ENCODE measurements at places on chromosomes 2 and 18. TPM values are rescaled to one million over a fixed set of nuclear protein-coding genes. Genes with fewer than 3 reads are reported as not detected.

CDKL4 gene
- 3.7 TPM for total RNA-seq

KRTCAP3 gene
- total RNA-seq: not detected

IL1RL2 gene
- 0.92 TPM for total RNA-seq

ASXL3 gene
- total RNA-seq: 2.1 TPM

DSC2 gene
- 1.9 TPM for total RNA-seq

RTKN gene
- 14.1 TPM for total RNA-seq

Data from esophagus muscularis mucosa (tissue), 4 donors.